WTC11 (cell line): ENCODE measurements at places on chromosomes 1 and 21. TPM values are rescaled to one million over a fixed set of nuclear protein-coding genes. Genes with fewer than 3 reads are reported as not detected.
A peak's percentile ranks its signal among the peaks of the same experiment; 100 is the strongest.

The SARS1 gene
- 126 to 149 TPM (median 129 TPM) in 3 replicates for total RNA-seq

- H3K27ac ChIP-seq, result peak overlapping the region; percentile 74; the same call in 1 of the 2 replicates
- DNase-seq, result no peak
- no peak overlapping the region for H3K4me3 ChIP-seq
- peaks cover 6% of the 10 kb centered on the region for H3K36me3 ChIP-seq
- peaks cover 2% of the 10 kb centered on the region; the same call in 1 of the 2 replicates for H3K27me3 ChIP-seq
Observed at GRCh38 chr1:6461051-6461530, 4.9 kb downstream of the TNFRSF25 start.

The RHOU gene
- total RNA-seq, result 5.8 to 6.0 TPM (median 5.8 TPM) in 3 replicates

DNA sequence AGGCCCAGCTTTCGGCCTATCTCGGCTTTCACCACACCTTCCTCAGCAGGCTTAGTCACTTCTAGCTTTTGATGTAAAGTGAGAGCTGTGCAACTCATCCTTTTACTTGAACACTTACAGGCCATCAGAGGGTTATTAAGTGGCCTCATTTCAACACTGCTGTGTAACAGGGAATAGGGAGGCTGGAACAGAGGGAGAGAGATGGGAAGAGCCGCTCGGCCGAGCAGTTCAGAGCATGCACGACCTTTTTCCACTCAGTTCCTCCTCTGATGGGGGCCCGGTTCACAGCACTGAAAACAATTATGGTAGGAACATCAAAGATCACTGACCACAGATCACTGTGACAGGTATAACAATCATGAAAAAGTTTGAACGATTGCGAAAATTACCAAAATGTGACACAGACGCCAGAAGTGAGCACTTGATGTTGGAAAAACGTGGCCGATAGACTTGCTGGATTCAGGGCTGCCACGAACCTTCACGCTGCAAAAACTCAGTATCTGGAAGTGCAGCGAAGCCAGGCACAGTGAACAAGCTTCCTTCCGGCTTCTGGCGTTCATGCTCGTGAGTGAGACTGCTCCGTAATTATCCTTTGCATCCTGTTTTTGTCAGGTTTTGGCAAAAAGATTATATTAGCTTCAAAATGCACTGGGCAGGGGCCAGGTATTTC, 28.6 kb downstream of the AGPAT3 start:
- no peak overlapping the region for H3K4me3 ChIP-seq
- peaks cover 14% of the 10 kb centered on the region for H3K4me1 ChIP-seq
- no peak overlapping the region for H3K27ac ChIP-seq
- no peak for DNase-seq
- H3K36me3 ChIP-seq, result peaks cover 13% of the 10 kb centered on the region
- peaks cover 7% of the 10 kb centered on the region; the same call in 1 of the 2 replicates for H3K27me3 ChIP-seq

The IFI44L gene
- total RNA-seq, result 0.13 to 0.53 TPM (median 0.21 TPM) in 3 replicates

- peaks cover 20% of the 10 kb centered on the region for H3K4me1 ChIP-seq
- peak within 1 kb of the TSS; percentile 91 for H3K4me3 ChIP-seq
- H3K27me3 ChIP-seq, result peaks cover 17% of the 10 kb centered on the region
- DNase-seq, result peak; percentile 86
- H3K36me3 ChIP-seq, result no peaks in the 10 kb centered on the region
Observed at GRCh38 chr1:107965110-107965991, at the start of gene VAV3. Gene VAV3 (minus strand): TSS chr1:107965180. CDS start chr1:107964869, 311 bp downstream.

- no peaks in the 10 kb centered on the region for H3K27me3 ChIP-seq
- H3K4me3 ChIP-seq, result no peak overlapping the region
- peaks cover 5% of the 10 kb centered on the region for H3K4me1 ChIP-seq
- peaks cover 10% of the 10 kb centered on the region for H3K36me3 ChIP-seq
- DNase-seq, result no peak
Observed at GRCh38 chr1:192814805-192815204, 6.0 kb downstream of the RGS2 start.

The NOS1AP gene
- 10.0 to 14.7 TPM (median 10.2 TPM) in 3 replicates for total RNA-seq

The ACTA1 gene
- 0.78 to 1.5 TPM (median 0.96 TPM) in 3 replicates for total RNA-seq

DNA sequence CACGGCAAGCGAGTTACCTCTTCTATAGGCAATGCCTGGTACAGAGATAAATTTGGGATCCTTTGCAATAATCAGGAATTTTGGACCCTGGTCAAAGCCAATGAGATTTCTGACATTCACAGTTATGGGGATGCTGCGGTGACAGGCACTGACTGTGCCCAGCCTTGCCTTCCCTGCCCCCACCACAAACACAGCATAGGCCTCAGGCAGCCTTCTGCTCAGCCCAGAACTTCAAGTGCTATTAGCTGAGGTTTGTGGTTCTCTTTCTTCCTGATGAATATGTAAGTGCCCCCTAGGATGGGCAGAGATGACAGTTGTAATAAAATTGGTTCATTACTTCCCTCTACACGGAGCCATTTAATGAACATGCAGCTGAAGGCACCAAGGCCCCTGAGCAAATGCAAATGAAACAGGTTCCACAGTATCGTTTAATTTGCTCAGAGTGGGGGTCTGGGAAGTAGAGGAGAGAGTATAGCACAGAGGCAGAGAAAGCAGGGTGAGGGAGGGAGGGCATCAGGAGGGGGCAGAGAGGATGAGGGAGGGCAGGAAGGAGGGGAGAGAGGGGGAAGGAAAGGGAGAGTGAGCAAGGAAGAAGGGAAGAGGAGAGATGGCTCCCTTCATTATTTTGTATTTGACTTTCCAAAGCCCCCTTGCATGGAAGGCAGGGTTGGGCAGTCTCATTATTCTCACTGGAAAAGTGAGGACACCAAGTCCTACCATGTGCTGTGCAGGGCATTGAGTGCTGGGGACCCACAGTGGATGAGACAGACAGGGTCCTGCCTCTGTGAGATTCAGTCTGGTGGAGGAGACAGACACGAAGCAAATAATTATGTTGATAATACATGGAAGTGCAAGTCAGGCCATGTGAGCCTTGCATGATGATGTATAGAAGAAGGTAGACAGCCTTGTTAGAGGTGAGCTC, 513.0 kb downstream of the PTPRU start:
- H3K27me3 ChIP-seq, result no peaks in the 10 kb centered on the region; the same call in 1 of the 2 replicates
- H3K36me3 ChIP-seq, result no peaks in the 10 kb centered on the region
- no peaks in the 10 kb centered on the region; the same call in 1 of the 2 replicates for H3K4me1 ChIP-seq
- DNase-seq, result no peak
- H3K4me3 ChIP-seq, result no peak overlapping the region

GRCh38 chr1:159968901-159969300, 14.9 kb upstream of the SLAMF9 start:
- H3K27me3 ChIP-seq, result no peaks in the 10 kb centered on the region; the same call in 1 of the 2 replicates
- H3K36me3 ChIP-seq, result no peaks in the 10 kb centered on the region
- DNase-seq, result no peak
- H3K27ac ChIP-seq, result no peak overlapping the region

DNA sequence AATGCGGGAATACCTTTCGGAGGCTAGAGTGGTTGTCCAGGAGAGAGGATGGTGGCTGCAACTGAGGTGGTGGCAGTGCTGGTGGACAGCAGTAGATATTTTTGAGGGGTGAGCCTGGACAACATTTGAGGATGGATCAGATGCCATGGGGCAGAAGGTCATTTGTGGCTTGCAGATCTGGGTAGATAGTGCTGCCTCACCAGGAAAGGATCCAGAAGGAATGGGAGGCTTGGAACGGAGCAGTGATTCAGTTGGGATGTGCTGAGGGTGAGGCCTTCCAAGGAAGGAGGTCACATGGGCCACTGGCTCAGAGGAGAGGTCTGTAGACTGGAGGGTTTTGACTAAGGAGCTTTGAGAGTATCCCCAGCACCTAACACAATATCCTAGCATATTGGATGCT, 110.8 kb upstream of the KAZN start:
- no peak for DNase-seq
- H3K36me3 ChIP-seq, result no peaks in the 10 kb centered on the region
- H3K4me3 ChIP-seq, result no peak overlapping the region
- peaks cover 4% of the 10 kb centered on the region for H3K4me1 ChIP-seq
- H3K27ac ChIP-seq, result no peak overlapping the region
- H3K27me3 ChIP-seq, result no peaks in the 10 kb centered on the region; the same call in 1 of the 2 replicates

DNA sequence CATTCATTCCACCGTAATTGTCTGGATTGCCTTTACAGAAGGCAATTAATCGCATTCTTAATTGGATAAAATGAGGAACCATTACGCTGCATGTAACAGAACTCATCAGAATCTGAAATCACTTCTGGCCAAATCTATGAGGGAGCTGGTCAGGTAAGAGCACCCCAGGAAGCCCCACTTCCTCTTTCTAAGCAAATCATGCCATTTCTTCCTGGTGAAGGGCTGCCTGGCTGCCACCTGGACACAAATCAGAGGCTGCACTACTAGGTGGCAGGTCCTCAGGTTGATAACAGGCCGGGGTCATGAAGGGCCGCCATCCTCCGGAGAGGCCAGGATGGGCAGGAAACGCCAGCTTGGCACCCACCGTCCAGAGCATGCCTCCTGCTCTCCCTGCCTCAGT, 73.7 kb downstream of the CAPZB start:
- peaks cover 42% of the 10 kb centered on the region for H3K4me1 ChIP-seq
- no peaks in the 10 kb centered on the region for H3K36me3 ChIP-seq
- H3K4me3 ChIP-seq, result no peak overlapping the region
- peak overlapping the region; percentile 8; the same call in 1 of the 2 replicates for H3K27ac ChIP-seq

The RIT1 gene
- total RNA-seq, result 25.1 to 29.3 TPM (median 27.2 TPM) in 3 replicates

DNA sequence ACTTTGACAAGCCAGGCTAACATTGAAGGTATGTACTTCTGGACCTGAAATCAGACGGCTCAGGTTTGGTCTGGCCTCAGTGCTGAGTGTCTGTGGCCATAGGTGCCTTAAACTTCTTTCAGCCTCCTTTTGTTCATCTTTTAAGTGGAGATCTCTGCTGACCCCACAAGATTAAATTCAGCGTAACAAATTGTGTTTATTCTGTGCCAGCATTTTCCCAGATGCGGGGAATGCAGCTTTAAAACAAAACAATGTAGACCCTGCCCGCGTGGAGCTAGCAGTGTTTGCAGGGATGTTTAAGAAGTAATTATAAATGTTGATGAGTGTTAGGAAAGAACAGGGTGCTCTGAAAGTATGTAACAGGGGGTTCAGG, 923 bp downstream of the CAP1 start:
- H3K36me3 ChIP-seq, result peaks cover 20% of the 10 kb centered on the region
- no peak for DNase-seq
- H3K27me3 ChIP-seq, result no peaks in the 10 kb centered on the region
- H3K4me1 ChIP-seq, result peaks cover 32% of the 10 kb centered on the region
- peak overlapping the region; percentile 95 for H3K4me3 ChIP-seq

The LTN1 gene
- 18.9 to 23.0 TPM (median 21.1 TPM) in 3 replicates for total RNA-seq

DNA sequence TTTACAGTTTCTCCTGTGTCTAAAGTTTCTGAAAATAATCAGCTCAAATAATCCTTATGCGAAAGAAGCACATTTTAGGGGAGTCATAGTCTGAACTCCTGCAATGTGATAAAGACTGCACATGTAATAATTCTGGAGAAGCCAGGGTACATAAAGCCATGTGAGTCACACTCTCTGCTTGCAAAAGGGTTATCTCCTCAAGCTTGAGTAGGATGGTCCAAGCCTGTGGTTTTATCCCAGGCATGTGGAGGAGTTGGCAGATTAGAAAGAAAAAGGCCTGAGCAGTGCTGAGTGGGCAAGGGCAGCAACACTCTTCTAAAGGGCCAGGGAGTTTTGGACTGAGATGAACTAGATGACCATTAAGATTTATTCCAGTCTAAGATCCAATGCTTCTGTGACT, 220.4 kb downstream of the RHOU start:
- H3K27me3 ChIP-seq, result no peaks in the 10 kb centered on the region
- peaks cover 8% of the 10 kb centered on the region; the same call in 1 of the 2 replicates for H3K4me1 ChIP-seq
- H3K36me3 ChIP-seq, result no peaks in the 10 kb centered on the region
- no peak for DNase-seq

DNA sequence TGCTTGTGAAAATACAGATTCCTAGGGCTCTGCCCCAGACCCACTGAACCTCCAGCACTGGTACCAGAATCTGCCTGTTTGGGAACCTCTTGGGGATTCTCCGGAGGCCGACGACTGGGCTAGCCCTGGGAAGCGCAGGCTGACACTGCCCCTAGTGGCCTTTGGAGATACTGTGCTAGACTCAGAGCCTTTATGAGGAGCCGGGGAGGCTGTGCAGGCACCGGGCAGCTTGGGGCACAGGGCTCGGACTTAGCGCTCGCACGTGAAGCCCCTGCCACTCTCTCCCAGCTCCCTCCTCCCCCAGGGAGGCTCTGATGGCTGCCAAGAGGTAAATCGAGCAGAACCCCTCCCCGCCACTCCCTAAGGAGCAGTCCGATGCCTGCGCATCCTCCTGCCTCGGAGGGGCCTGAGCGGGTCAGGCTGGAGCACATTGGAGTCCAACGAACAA, 144.6 kb upstream of the TNR start:
- peaks cover 15% of the 10 kb centered on the region for H3K4me1 ChIP-seq
- DNase-seq, result peak; percentile 87
- H3K27ac ChIP-seq, result no peak overlapping the region
- H3K27me3 ChIP-seq, result peaks cover 96% of the 10 kb centered on the region
- peak overlapping the region; percentile 58 for H3K4me3 ChIP-seq
- no peaks in the 10 kb centered on the region for H3K36me3 ChIP-seq

- no peak for DNase-seq
- H3K4me1 ChIP-seq, result peaks cover 19% of the 10 kb centered on the region
- H3K4me3 ChIP-seq, result no peak overlapping the region
- 0 out of 2 replicates have a peak, but pooled peaks cover 2% of the 10 kb centered on the region for H3K36me3 ChIP-seq
- no peaks in the 10 kb centered on the region for H3K27me3 ChIP-seq
- H3K27ac ChIP-seq, result peak overlapping the region; percentile 88; the same call in 1 of the 2 replicates
Observed at GRCh38 chr21:43731891-43732711, 13.2 kb downstream of the PDXK start.
